ENCODE measurements at places on chromosomes 5 and 9.

GRCh38 chr5:76402251-76402885 lies 717 bp upstream of the IQGAP2 start:
- DNase-seq: peak; percentile 58

DNA sequence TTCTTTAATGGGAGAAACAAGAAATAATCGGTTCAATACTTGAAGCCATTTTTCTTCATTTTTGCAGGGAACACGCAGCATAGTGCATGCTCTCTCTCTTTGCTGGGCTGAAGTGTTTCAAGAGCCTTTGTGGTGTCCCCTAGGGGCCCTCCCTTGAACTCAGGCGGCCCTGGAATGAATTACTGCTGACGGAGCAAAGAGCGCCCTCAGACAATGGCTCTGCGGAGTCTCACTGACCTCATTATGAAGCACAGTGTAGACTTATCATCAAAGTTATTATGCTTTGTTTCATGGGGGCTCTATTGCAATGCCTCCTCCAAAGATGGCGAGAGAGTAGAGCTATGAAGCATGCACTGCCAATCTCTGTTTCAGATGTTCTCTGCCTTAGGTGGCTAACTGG lies 64.8 kb upstream of the ADCY2 start:
- no peak for DNase-seq

DNA sequence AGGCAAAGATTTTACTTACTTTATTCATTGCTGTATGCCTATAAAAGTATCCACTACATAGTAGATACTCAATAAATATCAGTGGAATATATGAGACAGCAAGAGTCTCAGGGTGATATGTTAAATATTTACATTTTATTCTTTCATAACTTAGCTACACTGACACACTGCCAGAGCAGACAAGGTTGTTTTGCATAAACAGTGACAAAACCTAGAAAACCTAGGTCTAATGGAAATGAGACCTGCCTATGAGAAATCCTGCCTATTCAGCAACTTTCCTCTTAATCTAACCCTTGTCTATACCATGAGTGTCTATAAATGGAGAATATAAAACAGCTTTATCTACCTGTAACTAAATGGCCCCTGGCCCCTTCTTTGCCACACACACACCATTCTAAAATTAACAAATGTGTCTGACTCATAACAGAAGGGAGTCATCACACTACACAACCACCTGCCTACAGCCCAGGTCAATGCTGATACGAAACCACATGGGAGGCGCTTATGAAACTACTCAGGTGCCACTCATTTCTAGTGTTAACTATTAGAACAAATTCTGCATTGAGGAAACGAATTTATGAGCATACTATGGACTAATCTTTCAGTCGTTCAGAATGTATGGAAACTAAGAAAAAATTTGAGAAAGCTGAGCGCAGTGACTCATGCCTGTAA lies 60.3 kb downstream of the UBAP2 start:
- no peak for DNase-seq

- DNase-seq: no peak
These were observed 15.1 kb upstream of the ZCCHC7 start for GRCh38 chr9:37105234-37105633.

DNA sequence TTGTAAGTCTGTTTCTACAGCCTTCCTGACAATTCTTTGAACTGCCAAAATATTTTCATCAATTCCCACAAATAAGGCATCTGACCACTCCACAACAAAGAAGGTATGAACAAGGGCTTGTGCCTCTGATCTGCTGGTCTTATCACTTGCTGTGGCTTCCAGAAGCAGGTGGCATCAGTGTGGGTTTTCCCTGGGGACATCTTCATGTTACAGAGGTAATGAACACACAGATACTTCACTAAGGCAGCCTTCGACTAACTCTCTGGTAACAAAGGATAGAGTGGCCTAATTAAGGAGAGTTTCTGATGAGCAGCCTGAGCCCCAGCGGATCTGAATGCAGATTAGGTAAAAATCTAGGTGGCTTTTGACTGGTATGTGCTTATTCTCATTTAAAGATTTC lies 15.2 kb upstream of the ERAP2 start:
- no peak for DNase-seq

GRCh38 chr5:1883925-1884677 lies 1.4 kb upstream of the IRX4 start:
- DNase-seq: no peak

DNA sequence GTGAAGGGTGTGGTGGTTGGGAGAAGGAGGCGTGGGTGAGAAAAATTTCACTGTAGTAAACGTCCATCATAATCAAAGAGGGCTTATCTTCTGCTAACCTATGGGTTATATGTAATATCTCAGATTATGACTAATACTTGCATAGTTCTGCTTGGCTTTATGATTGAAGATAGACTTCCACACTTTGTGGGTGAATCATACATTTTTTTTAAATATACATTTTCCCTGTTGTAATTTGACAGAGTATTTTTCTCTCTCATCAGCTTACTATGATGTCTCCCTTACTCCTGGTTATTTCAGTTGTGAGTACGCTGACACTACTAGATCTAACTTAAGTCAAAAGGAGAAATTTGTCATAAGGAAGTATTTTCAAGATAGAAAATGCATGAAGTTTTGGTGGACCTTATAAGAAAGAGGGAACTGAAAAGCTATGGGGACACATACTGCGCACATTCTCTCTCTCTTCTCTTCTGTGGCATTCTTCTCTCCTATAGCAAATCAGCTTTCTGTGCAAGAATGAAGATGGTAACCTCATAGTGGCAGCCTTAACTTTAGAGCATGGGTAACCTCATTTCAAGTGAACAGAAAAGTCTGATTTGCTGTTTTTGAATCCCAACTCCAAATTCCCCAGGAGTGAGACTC lies 4.9 kb upstream of the JAK2 start:
- no peak for DNase-seq

- DNase-seq: no peak
These were observed 227.3 kb downstream of the TMEM167A start for GRCh38 chr5:82849885-82850284.

DNA sequence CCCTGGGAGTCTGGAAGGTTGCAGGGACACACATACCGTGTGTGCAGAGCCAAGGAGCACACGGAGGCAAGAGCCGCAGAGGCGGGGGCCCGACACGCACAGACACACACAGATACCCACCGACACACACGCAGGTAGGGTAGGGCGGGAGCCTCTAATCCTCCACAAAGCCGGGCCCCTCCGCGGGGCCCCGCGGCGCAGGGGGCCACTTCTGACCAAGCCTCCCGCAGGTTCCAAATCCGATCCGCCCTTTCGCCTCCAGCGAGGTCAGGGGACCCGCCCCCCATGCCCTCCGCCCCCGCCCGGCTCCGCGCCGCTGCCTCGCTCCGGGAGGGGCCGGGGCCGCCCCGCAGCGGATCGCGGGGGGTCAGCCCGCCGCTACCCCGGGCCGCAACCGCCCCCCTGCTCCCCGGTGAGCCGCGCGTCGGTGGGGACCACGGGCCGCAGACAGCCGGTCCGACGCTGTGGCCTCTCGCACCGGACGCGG lies 1.4 kb upstream of the LMX1B start:
- no peak for DNase-seq

DNA sequence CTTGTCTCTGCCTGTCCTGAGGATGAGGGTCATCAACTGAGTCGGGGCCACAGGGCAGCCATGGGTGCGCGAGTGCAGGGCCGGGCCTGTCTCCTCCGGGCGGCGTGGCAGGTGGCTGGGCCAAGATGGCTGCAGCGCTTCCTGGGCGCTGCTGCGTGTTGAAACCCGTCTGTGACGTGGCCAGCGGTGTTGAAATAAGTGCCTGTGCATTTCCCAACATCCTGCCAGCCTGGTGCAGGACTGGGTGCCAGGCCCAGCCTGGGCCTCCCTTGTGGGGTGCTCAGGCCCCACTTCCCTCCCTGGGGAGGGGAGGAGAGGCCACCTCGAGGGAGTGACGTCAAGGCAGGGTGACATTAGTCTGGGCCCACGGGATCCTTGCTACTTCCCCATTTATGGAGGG lies 45.5 kb downstream of the RXRA start:
- no peak for DNase-seq

DNA sequence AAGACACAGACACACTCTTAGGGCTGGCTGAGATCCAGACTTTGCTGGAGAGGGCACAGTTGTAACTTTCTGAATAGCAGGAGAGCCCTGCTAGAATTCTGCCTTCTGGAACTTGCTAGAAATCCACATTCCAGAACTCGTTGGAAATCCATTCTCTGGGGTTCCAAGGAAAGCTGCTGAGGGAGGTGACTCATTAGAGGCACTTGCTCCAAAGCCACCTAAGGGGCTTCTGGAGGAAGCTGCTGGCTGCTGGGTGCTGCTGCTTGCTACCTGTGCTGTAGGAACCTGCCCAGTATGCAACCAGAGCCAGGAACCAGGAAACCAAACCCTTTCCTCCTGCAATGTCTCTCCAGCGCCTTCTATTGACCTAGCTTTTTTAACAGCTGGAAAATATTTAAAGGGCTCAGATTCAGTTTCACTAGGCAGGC lies 4.1 kb upstream of the TLE4 start:
- DNase-seq: no peak

- no peak for DNase-seq
These were observed 17.6 kb upstream of the CSF1R start for GRCh38 chr5:150103678-150104549.

DNA sequence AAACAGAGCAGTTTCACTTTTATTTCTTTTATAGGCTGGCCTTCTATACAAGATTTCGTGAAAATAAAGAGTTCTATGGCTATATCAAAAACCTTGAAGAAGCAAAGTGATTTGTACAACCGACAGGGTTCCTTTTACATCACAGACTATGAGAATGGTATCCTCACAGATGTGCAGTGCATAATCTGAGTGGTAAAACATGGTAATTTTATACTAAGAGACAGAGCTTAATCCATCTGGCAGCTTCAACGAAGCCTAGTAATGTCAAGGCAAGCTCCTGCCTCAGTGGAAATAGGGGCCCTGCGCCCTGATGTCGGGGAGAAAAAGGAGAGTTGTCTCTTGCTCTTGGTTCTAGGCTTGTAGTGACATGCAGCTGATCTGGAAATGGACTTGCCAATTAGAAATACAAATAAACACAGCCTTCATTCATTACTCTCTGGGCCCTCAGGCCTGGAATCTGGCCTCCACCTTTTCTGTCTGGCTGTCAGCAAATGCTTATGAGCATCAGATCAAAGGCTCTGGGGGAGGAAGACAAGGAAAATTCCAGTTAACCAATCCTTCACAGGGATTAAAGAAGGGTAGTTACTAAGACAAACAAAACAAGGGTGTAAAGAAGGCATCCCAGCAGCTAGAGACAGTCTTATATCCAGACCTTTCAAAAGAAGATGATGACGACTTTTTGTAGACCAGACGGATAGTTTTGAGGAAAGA lies 33.6 kb upstream of the TRIM32 start:
- no peak for DNase-seq

DNA sequence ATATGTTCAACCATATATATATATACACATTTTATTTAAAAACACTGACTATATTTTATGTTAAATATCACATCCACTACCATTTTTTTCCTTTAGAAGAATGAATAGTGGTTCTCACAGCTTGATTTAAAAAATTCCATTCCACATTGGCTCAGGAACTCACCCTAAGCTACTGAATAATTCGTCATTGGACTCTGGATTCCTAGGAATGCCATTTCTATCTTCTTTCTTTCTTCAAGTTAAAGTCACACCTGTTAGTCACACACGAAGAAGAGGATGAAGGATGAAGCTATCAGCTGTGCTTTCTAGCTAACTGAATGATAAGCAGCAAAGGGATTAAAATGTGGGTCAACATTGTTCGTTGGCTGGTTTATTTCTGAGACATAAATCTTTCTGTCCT lies 7.9 kb downstream of the ELOVL7 start:
- no peak for DNase-seq

- no peak for DNase-seq
These were observed 72.1 kb upstream of the GRAMD2B start for GRCh38 chr5:126351153-126351552.

GRCh38 chr5:159105145-159106053 lies 5.7 kb upstream of the EBF1 start:
- DNase-seq: no peak

GRCh38 chr5:108381350-108381953 lies 446 bp downstream of the FBXL17 start:
- peak; percentile 53 for DNase-seq

DNA sequence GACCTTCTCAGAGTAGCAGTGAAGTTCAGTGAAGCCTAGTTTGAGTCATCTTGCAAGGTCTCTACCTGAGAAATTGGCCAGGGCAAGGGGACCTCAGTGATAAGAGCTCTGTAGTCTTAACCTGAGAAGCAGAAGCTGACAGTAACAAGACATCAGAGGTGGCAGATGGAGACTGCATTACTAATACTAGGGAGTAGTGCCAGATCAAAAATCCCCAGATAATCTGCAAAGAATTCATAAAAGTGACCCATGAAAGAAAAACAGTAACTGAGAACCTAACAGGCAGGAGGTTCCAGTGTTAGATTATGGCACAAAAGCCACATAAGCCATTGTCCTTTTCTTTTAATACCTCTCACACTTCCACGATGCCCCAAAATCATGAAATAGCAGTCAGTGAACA lies 175.5 kb downstream of the MUSK start:
- DNase-seq: no peak

DNA sequence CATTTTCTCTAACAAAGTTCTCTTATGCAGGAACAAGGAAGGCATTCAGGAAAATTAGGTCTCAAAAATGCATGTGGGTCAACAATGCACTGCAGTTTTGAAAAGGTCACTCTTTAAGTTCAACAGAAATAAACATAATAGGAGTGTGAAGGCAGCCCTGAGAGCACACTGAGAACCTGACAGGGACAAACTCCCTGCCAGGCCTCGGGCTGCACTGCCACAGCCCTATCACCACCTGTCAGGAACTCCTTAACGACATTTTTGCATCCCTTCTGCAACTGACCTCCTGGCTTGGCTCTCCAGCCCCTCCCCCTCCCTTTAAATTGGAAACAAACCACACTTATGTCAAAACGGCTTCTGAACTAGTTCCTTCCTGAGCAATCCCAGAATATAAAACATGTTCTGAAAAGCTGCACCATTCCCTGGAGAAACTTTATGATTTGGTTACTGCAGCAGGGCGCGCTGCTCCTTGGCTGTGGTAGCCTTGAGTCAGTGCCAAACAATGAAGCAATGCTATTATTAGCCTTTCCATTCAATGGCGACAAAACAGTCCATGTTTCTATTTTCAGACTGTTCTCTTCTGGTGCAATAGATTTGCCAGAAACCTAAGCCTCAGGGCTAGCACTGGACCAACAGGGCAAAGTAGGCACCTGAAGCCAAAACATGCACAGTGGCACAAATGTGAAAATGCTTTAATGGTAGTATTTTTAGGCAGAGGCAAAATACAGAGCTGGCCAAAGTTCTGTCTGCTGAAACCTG lies 160.1 kb upstream of the ZNF608 start:
- DNase-seq: no peak

- no peak for DNase-seq
These were observed 1717.9 kb downstream of the EFNA5 start for GRCh38 chr5:105952875-105953274.

DNA sequence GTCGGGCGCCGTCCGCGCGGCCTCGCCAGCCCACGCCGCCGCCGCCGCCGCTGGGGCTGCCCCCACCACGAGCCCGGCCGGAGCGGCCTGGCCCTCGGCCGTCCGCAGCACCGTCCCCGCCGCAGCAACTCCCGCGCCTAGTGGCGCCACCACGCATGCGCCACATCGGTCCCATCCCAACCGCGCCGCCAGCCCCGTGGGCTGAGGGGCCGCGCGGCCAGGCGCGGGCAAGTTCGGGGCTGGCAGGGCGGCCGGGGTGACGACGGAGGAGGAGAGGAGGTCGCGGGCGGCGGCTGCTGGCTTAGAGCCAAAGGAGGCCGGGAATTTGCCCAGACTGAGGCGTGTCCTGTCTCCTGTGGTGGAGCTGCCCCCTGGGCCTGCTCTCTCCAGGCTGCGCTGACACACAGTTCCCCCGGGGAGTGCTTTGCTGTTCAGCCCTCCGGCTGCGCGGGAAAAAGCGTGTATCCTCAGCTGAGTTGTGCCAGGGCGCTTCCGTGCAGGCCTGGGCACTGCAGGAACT lies at the start of gene TUSC1:
Gene TUSC1, minus strand, starts transcription at position 298 of the 520 bp plus-strand sequence. Its CDS starts 132 bp downstream, at position 166.
- DNase-seq: no peak

Measured in activated CD8-positive, alpha-beta memory T cell treated with anti-CD3 and anti-CD28 coated beads for 4 hours (primary cell).